GM12878 (cell line): ENCODE measurements at places on chromosomes 16 and 17.

GRCh38 chr16:84449156-84450140 lies 55.0 kb downstream of the MEAK7 start:
- no peaks in the 10 kb centered on the region for H3K27me3 ChIP-seq
- DNase-seq = no peak
- H3K4me3 ChIP-seq = no peak overlapping the region
- no peak overlapping the region for H3K27ac ChIP-seq
- H3K36me3 ChIP-seq = no peaks in the 10 kb centered on the region
- H3K4me1 ChIP-seq = no peaks in the 10 kb centered on the region

- no peak overlapping the region for H3K4me3 ChIP-seq
- DNase-seq = no peak
- H3K4me1 ChIP-seq = no peaks in the 10 kb centered on the region
- H3K27me3 ChIP-seq = no peaks in the 10 kb centered on the region
- H3K27ac ChIP-seq = no peak overlapping the region
Observed at GRCh38 chr17:3474212-3474611, 1.6 kb upstream of the ASPA start.

DNA sequence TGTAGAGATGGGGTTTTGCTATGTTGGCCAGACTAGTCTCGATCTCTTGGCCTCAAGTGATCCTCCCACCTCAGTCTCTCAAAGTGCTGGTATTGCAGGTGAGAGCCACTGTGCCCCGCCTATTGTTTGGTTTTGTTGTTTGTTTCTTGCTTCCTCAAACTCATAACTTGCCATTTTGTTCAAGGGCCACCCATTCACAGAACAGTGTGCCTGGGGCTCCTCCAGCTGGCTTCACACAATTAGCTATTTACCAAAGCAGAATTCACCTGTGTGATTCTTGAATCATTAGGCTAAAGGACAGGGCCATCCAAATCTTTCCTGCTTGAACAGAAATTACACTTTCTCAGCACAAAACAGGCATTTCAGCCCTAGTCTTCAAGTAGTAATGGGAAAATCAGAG lies 7.2 kb downstream of the ABHD15 start:
- H3K27ac ChIP-seq = no peak overlapping the region
- no peaks in the 10 kb centered on the region for H3K27me3 ChIP-seq
- peaks cover 2% of the 10 kb centered on the region for H3K36me3 ChIP-seq
- H3K4me1 ChIP-seq = peaks cover 45% of the 10 kb centered on the region

- no peaks in the 10 kb centered on the region for H3K4me1 ChIP-seq
- H3K27me3 ChIP-seq = no peaks in the 10 kb centered on the region
- DNase-seq = no peak
Observed at GRCh38 chr16:7946142-7946541, 613.5 kb downstream of the RBFOX1 start.

DNA sequence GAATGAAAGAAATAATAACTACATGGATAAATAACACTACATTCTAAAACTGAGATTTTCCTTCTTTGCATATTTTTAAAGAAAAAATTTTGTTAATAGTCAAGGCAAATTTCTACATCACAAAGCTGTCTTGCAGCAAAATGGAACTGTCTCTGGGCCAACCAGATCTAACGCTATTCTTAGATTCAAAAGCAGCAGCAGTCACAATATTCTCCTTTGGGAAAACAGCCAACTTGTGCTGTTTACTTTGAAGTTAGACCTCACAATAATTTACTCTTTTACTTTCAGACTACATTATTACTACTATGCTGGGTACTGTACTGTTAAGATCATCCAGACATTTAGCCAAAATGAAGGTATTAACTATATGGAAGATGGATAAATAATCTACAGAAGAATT lies 189.1 kb downstream of the CEP112 start:
- H3K27me3 ChIP-seq = no peaks in the 10 kb centered on the region
- no peaks in the 10 kb centered on the region for H3K4me1 ChIP-seq
- no peak overlapping the region for H3K27ac ChIP-seq
- H3K36me3 ChIP-seq = no peaks in the 10 kb centered on the region
- no peak overlapping the region for H3K4me3 ChIP-seq
- DNase-seq = no peak

DNA sequence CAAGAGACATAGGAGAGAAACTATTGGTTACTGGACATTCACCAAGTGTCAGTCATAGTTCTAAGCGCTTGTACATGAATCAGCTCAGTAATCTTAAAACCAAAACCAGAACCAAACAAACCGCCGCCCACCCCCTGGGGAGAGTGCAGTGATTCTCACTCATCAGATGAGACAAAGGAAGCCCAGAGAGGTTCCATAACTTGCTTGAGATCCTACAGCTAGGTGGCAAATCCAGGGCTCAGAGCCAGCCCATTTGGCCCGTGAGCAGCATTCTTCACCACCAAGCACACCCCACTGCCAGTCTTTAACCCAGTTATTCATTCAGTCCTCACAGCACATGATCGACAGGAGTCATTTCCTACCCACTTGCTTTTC lies 37.2 kb upstream of the RGS9 start:
- H3K36me3 ChIP-seq = no peaks in the 10 kb centered on the region
- peaks cover 12% of the 10 kb centered on the region for H3K4me1 ChIP-seq
- peak overlapping the region; percentile 87 for H3K27ac ChIP-seq
- H3K4me3 ChIP-seq = peak overlapping the region; percentile 78
